ENCODE measurements at places on chromosomes 4 and X.

DNA sequence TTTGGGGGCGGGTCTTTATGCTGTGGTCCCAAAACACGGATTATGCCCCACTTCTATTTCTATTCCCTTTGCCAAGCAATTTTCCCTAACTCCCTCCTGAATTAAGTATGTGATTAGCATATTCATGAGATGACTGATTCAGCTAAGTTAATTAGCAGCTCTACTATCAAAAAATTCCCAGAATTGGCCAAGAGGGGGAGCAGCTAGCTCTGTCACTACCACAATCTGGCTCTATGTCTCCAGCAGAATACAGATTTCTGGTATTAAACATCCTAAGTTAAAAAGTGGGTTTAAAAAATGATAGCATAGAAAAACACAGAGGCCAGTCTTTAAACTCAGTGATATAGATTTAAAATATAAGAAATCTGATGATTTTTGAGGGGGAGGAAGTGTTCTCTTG is 80.3 kb downstream of the GPC4 start:
- no peak for DNase-seq

DNA sequence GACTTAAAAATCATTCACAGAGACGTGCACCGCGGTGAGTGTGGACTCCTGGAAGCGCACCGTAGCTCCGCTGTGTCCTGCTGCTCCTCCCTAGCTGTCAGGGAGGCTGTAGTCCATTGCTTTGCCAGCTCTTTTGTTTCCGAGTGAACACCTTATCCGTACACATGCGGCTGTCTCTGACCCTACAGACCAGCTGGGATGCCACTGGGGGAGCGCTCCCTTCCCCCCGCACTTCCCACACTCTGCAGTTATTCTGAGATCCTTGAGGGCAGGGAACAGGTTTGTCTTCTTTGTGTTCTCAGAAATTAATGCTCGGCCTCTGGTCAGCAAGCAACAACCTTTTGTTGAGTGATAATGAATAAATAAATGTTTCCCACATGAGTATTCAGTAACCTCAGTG is 33.7 kb upstream of the MSANTD1 start:
- DNase-seq = no peak

DNA sequence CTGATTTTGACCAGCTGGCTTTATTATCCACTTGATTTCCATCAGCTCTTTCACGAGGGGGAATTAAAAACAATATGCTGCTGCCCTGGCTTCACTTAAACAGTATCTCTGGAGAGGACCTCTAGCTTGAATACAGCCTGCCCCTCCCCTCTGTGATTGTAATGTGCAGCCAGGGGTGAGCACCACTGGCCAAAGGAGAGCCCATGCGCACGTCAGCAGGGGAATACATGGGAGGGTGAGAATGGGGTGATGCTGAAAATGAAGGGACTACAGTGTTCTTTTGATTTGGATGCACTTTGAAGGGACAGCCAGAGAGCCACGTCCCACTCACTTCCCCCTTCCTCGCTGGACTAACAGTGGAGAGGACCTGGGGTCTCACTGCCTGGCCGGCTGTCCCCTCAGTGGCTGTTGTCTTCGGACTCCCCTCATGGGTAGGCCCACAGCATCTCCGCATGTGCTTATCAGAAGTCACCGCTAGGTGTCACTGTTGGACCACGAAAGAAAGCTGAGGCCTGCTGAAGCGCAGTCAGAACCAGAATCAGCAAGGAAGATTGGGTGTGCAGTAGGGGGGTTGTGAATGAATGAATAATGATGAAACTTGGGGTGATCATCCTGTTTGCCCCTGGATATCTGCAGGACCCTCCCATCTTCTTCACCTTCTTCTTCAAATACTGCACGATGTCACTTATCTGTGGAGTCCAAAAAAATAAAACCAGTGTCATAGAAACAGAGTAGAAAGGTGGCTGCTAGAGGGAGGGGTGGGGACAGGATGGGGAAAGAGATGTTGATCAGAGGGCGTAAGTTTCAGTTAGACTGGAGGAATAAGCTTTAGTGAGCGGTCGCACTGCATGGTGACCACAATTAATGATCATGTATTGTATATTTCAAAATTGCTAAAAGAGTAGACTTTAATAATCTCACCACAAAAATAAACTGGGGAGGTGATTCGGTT is 32.8 kb downstream of the CLCN4 start:
- peak; percentile 29 for DNase-seq

DNA sequence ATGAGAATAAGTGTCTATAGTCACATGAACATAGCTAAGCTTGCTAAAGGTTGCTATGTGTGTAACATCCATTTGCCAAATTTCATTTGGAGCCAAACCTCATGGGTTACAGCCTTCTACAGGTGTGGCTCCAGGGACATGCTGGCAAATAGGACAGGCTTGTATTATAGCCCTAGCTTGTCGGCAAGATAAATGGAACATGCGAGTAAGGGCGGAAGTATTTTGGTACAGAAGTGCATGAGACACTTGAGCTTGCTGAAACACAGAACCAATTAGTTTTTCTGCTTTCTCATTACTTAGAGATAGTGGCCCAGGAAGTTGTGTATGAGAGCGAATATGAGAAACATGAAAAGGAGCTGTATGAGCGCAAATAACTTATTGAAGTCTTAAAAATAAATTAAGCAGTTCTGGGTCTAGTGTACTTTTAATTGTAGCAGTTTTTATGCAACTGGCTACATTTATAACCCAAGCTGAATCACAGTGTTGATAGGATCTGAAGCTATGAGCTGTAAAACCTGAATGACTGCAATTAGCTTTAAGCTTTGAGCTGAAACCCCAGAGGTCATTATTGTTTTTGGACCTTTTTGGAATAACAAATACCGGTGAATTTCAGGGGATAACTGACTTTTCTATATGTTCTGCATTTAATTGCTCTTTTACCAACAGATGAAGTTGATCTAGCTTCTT is 64.6 kb downstream of the KDM5C start:
- no peak for DNase-seq

DNA sequence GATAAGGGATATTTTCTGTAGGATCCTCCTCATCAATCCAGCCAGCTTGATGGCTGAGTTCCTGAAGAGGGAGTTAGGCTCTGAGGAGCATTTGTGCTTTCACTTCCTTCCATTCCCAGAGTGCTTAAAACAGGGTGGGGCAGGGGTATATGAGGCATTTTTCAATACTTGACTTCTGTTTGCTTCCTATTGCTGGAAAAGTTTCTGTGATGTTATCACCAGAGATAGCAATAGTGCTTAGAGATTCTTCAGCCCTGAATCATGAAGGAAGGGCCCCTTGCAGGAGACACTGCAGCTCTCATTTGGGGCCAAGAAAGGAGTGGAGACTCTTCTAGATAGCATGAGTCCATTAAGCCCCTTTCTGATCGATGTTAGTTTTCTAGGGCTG is 166.7 kb upstream of the RPS6KA3 start:
- no peak for DNase-seq

GRCh38 chrX:131068945-131069719 is 11.0 kb downstream of the ARHGAP36 start:
- peak; percentile 25 for DNase-seq

- no peak for DNase-seq
These were observed 31.6 kb upstream of the PPP1R2C start for GRCh38 chrX:42809569-42809968.

- no peak for DNase-seq
These were observed 337.9 kb upstream of the FGF13 start for GRCh38 chrX:139049465-139049864.

DNA sequence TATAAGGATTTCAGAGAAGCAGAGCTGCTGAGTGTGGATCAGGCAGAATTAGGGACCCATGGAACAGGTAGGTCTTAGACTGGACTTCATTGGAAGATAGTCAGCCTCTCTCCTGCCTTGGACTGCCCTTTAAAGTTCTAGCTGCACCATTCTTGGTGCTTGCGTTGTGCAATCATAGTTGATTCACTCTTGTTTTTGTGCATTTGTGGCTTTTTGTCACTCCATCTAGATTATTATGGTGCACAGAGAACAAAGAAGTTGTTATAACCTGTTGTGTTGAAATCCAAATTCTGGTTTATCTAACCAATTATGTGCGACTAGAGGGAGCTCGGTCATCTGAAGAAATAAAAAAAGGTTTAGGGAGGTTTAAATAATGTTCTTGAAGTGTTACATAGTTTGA is 59.3 kb downstream of the JADE1 start:
- no peak for DNase-seq

GRCh38 chr4:154015578-154015977 is 226.7 kb upstream of the SFRP2 start:
- no peak for DNase-seq

Data from amygdala (tissue), 56 donors.